Heart left ventricle (tissue), 16 donors: ENCODE measurements at places on chromosomes 1 and 21.
A peak's percentile ranks its signal among the peaks of the same experiment; 100 is the strongest.

DNA sequence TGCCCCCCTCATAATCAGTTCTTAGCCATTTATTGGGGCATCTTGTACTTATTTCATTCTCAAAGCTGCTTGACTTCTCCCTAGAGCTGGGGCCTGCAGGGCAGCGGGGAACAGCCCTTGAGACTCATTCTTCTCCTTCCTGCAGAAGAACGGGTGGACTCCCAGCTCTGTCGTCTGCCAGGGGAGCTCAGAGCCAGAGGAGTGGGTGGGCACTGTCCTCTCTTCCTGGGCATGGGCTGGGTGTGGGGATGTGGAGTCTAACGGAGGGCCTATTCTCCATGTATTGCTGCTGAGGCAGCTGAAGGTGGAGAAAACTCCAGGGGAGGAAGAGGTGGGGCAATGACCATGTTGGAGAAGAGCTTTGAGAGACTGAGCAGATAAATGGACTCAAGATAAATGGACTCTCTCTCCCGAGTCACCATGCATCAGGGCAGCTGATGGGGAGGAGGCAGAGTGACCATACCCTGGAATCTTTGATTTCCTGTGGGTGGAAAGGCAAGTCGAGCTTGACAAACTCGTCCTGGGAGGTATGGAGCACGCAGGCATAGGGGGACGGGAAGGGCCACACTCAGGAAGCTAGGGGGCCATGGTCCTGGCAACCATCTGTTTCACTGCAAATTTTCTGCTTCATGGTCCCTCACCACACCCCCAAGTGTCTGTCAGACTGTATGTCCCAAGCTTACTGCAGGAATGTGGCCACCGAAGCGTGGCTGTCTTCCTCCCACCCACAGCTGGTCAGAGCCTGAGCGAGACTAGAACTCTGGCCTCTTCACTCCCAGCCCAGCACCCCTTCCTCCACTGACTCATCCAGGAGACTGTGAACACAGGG lies 56.9 kb upstream of the ATP2B4 start:
- DNase-seq = no peak

GRCh38 chr1:206560007-206560716 lies 52.1 kb downstream of the EIF2D start:
- DNase-seq = peak; percentile 50

GRCh38 chr1:44792736-44793502 lies 4.9 kb upstream of the BEST4 start:
- no peak for DNase-seq

DNA sequence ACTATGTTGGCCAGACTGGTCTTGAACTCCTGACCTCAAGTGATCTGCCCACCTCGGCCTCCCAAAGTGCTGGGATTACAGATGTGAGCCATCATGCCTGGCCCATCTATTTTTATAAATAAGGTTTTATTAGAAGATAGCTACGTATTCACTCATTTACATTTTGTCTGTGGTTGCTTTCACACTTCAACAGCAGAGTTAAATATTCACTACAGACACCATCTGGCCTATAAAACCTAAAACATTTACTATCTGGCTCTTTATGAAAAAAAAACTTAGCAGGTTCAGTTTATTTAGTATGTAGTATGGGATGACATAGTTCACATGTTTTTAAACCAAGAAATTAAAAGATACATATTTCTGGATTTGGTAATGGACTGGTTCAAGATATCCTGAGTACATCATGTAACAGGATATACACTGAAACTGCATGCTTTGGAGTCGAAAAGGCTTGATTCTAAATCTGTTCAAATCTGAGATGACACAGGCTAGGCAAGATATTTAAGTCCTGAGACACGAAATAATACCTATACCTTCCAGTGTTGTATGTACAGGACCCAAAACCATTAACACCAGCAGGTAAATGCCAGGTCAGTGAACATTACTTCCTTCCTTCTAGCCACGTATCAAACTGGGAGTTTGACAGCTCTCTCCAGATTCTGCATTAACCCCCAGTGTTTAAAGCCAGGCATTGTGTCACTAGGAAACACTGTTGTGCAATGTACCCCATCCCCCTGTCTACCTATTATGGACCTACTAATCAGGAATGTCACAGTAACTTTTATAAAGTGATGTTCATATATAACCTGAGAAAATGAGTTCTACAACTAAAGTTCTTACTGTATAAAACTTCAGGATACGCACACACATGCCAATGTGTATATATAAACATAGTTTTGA lies 54.3 kb upstream of the SDC3 start:
- no peak for DNase-seq

GRCh38 chr1:185017338-185017737 lies 28.0 kb upstream of the RNF2 start:
- no peak for DNase-seq

DNA sequence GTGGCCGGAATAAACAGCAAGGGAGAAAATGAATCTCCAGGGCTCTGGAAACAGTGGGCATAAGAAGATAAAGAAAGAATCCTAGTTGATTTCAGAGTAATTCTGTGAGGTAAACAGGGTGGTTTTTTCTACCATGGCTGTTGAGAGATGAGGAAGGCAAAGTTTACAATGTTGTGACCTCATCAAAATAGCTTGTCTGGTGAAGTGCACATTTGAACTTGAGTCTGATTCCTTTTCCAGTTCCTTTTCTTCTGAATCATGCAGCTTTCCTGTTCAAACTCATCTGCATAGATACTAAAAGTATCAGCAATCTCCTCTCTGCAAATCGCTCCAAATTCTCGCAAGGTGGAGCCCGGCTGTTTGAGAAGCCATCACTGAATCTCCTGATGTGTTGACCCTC lies 161.7 kb downstream of the PLPP3 start:
- DNase-seq = no peak

DNA sequence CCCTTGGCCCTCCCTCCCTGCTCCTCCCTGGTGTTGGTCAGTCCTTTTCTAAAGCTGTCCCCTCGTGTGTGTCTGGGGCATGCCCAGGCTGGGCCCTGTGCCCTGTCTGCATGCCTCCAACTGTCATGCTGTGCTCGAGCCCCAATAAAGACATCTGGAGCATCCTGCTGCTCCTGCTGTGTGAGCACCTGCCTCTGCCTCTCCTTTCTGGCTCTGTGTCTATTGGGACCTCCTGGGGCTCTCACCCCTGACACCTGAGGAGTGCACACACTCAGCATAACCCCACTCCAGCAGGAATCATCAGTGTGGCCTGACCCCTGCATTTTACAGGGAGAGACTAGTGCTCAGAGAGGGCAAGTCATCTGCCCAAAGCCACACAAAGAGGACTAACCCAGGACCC lies 23.7 kb downstream of the KCNC4 start:
- peak; percentile 37 for DNase-seq

- DNase-seq = peak; percentile 75
These were observed 7.5 kb downstream of the MYOC start for GRCh38 chr1:171644805-171645483.

DNA sequence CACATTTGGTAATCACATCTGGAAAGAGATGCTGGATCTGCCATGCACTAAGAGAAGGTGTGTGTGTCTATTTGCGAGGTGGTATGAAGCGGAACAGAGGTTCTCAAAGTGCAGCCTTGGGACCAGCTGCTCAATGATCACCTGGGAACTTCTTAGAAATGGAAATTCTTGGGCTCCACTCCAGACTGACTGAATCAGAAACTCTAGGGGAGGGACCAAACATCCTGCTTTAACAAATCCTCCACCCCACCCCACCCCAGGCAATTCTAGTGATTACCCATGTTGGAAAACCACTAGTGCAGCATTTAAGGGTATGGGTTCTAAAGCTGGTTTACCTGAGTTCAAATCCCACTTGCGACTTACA lies 143.9 kb upstream of the JUN start:
- no peak for DNase-seq

- no peak for DNase-seq
These were observed 121.2 kb upstream of the SGIP1 start for GRCh38 chr1:66412704-66413103.

DNA sequence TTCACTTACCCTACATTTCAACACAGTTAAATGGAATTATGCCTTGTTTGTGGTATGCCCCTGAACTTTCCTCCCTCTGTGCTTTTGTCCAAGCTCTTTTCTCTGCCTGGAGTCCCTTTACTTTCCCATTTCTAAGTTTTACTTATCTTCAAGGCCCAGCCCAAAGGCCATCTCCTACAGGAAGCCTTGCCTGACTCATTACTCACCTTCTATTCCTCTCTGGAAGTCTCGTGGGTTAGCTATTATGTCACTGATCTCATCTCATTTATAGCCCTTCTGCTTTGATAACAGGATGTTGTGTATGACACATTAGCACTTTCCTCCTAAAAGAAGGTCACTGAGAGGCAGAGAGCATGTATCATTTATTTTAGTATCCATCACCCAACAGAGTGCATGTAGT lies 78.8 kb upstream of the CD1D start:
- no peak for DNase-seq

- DNase-seq = no peak
These were observed 497 bp upstream of the C1orf115 start for GRCh38 chr1:220689666-220690065.

GRCh38 chr1:24704411-24705259 lies 40.6 kb upstream of the CLIC4 start:
- no peak for DNase-seq

GRCh38 chr1:213570487-213570886 lies 417.3 kb upstream of the PROX1 start:
- DNase-seq = no peak

GRCh38 chr1:6612641-6613360 lies 730 bp upstream of the PHF13 start:
- peak; percentile 65 for DNase-seq

DNA sequence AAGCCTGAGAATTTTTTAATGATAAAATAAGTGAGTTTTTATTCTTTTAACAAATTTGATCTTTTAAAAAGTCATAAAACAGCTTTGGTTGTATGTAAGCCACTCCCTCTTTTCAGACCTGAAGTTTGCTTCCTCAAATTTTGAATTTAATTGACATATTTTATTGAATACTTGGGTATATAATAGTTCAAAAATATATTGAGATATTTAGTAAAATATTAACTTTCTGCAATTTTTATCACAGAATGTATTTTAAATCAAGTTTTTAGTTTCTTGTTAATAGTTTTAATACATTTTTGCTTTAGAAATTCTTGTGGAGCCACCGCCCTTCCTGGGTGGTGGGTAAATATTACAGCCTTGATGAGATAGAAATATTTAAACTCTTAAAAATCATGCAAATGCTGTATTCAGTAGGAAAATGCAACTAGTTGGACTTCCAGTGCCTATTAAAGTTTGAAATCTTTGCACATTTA lies 867 bp downstream of the PTPRC start:
- no peak for DNase-seq

DNA sequence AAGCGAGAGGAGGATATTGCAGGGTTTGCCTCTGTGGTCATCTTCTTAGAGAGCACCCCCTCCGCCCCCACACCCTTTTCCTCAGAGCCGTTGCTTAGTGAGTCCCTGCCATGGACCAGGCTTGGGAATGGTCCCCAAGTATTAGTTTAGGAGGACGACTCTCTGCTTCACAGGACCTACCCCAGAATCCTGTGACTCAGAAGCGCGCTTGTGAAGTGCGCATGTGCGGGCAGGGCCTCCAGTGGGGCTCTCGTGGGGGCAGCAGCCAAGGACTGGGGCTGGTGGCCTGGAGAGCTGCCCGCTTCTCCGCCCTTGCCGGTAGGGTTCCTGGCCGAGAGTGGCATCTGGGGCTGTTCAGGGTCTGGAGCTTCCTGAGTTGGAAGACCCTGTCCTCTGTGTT lies 37.3 kb upstream of the HMGN1 start:
- DNase-seq = no peak

- DNase-seq = no peak
These were observed 169.1 kb downstream of the NTNG1 start for GRCh38 chr1:107309962-107310361.

- DNase-seq = no peak
These were observed 3.2 kb upstream of the SRRM1 start for GRCh38 chr1:24639881-24640280.

DNA sequence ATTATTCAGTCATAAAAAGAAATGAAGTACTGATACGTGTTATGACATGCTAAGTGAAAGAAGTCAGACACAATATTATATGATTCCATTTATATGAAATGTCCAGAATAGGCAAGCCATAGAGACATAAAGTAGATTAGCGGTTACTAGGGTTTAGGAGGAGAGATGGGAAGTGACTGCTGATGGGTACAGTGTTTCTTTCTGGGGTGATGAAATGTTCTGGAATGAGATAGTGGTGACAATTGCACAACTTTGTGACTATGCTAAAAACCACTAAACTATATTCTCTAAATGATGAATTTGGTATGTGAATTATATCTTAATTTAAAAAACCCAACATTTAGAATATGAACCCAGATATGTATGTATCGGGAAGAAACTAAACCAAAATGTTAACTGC lies 27.6 kb downstream of the IPP start:
- DNase-seq = no peak

DNA sequence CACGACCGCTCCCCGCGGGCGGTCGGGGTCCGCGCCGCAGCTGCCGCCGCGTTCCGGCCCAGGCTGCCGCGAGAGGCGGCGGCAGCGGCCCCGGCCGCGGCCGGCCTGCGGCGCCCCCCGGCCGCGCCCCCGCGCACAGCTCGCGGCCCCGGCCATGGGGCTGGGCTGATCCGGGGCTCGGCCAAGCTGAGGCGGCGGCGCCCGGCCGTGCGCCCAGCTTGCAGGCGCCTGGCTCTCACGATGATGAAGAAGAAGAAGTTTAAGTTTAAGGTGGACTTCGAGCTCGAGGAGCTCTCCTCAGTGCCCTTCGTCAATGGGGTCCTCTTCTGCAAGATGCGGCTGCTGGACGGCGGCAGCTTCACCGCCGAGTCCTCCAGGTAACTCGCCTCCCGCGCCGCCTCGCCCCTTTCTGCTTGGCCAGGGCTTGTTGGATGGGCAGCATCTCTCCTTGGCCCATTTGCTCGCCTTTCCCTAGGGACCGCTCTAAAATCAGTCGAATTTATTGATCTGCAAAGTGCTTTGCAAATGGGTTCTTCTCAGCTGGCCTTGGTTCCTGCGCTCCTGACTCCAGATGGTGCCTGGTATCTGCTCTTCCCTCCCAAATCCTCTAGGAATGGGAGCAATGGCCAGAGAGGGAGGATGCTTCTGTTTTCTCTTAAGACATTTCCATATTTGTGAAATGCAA lies 431 bp downstream of the EEIG2 start:
- DNase-seq = peak; percentile 38

- DNase-seq = peak; percentile 80
These were observed 229.2 kb upstream of the CAMK1G start for GRCh38 chr1:209354111-209354839.

DNA sequence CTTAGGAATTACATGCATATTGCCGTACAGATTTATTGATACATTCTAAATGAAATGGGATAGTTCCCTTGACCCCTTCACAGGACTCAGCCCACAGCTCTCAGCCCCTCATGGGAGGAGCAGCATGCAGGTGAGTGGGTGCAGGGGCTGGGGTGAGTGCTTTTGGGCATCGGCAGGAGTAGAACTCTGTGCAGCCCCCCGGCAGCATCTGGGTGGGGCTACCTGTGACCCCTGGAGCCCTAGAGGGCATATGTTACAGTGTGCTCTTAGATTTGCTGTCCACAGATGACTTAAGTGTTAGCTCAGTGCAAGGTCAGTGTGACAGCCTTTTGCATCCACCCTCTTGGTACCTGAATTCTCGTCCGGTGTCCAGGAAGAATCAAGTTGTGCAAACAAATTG lies 120.3 kb downstream of the GALNT2 start:
- no peak for DNase-seq

- no peak for DNase-seq
These were observed 1078.5 kb upstream of the ADGRL4 start for GRCh38 chr1:80085067-80085466.
